ENCODE measurements at places on chromosomes 7 and 10.

- no peak for DNase-seq
These were observed 40.7 kb upstream of the ZMIZ1 start for GRCh38 chr10:79028056-79028430.

GRCh38 chr10:97336942-97337831 is 2.7 kb upstream of the FRAT2 start:
- no peak for DNase-seq

DNA sequence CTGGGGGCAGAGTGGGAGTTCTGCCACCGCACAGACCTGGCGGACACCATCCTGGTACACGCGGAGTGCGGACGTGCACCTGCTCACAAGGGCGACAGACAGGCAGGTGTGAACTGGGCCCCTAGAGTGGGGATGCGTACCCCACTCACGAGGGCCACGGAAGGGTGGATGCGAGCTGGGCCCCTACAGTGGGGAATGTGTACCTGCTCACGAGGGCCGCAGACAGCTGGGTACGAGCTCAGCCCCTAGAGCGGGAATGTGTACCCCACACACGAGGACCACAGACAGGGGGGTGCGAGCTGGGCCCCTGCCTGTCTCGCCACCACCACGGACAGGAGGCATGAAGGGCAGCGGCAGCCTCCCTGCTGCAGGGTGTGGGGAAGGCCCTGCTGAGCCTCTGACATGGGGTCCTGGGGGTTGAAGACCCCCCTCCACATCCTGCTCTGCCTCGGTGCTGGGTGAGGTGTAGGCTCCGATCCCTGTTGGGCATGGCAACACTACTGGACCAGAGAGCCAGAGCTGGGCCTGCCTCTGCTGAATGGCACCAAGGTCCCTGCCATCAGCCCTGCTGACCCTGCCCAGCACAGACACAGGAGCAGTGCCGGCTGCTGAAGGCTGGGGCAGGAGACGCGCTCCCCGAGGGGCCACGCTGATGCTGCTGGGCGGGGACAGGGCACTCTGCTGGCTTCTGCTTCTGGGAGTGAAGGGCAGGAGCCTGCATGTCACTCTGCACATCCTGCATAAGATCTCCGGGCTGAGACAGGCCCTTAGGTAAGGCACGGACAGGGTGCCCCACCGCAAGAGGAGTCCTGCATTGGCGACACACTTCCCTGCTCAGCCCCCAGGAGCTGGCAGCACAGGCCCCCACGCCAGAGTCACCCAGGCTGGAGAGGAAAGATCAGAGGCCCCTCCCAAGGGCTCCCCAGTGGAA is 259.2 kb downstream of the MAD1L1 start:
- no peak for DNase-seq

DNA sequence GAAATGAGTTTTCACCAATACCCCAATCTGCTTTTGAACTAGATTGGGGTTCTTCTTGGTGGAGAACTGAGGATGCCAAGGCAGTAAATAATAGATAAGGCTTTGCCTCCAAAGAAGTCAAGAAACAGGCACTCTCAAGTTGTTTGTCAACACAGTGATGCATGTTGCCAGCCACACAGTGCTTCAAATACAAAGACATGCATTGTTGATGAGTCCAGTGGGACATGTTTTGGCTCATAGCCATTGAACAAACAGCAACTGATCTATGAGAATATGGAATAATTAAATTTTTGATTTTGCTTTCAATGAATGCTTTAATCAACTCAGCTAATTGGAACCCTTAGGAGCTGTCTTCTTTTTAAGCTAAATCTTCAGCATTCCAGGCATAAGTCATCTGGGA is 346.4 kb downstream of the THSD7A start:
- no peak for DNase-seq

- DNase-seq = no peak
These were observed 26.3 kb downstream of the ENTPD7 start for GRCh38 chr10:99685597-99685967.

DNA sequence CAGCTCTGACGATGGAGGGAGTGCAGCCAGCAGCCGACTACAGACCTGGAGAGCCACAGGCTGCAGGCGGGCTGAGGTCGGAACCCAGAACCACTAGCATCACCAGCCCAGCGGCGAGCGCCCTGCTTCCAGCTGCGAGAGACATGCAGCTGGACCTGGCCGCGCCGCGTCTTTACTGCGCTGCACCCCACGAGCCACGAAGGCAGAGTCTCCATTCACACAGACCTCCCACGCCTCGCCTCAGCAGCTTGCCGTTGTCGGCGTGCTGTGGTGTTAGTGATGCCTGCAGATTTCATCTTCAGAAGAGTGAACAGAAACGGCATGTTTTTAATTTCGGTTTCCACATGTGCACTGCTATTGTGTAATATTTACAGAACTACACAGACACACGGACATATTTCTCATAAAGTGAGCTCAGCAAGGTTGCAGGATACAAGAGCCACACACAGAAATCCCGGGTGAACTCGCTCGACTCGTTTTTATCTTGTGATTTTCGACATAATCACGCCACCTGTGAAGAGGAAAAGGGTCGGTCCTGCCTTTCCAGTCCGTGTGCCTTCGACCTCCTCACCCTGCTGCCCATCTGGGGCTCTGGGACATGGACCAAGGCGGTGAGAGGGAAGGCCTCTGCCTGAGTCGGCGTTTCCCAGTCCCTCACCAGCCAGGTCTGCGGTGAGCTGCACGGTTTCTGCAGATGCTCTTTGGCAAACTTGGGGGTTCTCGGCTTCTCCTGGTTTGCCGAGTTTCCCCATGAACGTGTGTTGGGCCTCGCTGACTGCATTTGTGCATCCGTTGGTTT is 252.2 kb downstream of the ELFN1 start:
- DNase-seq = no peak

Measured in T-helper 9 cell (primary cell).